RKO (cell line): ENCODE measurements at places on chromosomes 2 and 18.

DNA sequence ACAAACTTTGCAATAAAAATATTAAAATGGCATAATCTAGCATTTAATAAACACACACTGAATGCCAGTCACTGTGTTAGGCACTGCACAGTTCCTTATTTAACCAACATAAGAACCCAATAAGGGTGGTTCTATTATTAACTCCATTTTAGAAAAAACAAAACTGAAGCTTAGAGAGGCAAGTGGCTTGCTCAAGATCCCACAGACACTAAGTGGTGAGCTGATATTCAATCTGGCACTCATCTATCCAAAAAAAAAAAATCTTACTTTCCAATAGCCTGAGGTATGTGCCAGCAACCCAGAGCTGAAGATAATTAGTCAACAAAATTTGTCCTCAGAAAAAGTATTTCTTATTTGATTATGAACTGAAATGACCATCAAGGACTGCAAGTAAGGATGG is 799 bp downstream of the CYTIP start:
- no peak for DNase-seq

- no peak for DNase-seq
Observed at GRCh38 chr2:236601316-236602202, 31.9 kb downstream of the ACKR3 start.

- no peak for DNase-seq
Observed at GRCh38 chr2:43266711-43267111, 40.3 kb upstream of the ZFP36L2 start.

DNA sequence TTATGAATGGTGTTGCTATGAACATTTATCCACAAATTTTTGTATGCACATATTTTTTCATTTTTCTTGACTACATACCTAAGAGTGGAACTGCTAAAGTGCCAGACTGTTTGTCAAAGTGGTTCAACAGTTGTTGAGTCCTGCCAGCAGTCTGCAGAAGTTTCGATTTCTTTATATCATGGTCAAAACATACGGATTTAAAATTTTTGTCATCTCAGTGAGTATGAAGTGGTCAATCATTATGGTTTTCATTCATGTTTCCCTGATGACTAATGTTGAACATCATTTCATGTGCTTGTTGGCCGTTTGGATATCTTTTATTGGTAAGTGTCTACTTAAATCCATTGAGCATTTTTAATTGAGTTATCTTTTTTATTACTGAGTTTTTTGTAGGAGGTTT is 39.2 kb downstream of the CCDC138 start:
- DNase-seq: no peak

- peak; percentile 62 for DNase-seq
Observed at GRCh38 chr2:175726223-175726622, 275.8 kb downstream of the LNPK start.

DNA sequence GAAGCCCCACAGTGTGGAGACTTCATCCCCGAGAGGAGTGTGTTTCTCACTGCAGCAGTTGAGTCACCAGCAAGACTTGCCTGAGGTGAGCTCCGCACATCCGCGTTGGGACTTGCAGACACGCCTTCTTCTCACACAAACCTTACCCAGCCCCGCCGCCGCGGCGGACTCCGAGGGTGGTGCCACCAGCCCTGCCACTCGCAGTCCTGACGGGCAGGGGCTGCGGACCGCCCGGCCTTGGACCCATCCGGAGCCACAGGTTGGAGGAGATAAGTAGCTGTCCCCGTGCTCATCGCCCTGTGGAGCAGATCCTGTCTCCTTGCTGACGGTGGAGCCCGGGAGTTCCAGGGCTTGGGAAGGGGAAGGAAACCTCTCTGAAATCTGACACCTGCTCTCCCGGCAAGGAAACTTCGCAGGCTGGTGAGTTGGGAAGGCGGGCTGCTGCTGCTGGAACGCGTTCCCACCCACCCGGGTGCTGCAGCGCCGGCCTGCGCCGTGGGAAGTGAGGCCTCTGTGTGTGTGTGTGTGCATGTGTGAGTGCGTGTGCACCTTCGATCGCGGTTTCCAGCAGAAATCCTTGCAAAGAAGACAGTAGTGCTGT is at the start of gene RAB27B:
RAB27B (plus strand) TSS at position 197 of the 601 bp plus-strand sequence. CDS start 49,109 bp downstream, outside the sequence.
- DNase-seq: peak; percentile 41

GRCh38 chr2:41768310-41768709 is 279.5 kb upstream of the PKDCC start:
- DNase-seq: no peak

- no peak for DNase-seq
Observed at GRCh38 chr2:173524256-173524955, 169.7 kb downstream of the CDCA7 start.

DNA sequence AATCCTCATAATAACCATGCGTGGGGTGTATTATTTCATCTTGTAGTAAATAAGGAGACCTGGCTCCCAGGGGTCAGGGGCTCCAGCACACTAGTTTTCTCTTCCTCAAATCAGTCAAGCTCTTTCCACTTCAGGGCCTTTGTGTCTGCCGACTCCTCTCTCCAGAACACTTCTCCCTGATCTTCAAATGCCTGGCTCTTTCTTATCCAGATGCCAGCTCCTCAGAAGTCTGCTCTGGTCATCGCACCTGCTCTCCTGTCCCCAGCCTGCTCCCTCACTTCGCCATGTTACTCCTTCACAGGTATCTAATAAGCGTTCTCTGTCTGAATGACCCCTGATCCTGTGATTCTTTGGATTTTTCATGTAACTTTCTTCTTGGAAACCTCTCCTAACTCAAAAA is 62.0 kb downstream of the GYPC start:
- DNase-seq: no peak

DNA sequence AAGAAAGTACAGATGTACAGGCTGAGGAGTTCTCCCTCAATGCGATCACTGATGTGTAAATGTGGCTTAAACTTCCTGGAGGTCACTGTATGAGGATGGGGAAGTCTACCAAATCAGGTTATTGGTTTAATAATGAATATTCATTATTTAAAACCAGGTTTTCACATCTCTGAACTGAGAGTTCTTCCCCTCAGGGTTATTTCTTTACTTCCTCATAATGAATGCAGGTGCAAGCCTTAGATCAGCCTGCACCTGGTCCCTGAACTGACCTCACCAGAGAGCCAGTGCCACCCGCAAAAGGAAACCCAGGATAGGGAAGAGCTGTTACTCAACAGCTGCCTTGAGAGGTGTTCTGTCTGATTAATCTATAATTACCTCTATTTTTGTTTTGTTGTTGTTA is 369.0 kb downstream of the EPHA4 start:
- DNase-seq: no peak

DNA sequence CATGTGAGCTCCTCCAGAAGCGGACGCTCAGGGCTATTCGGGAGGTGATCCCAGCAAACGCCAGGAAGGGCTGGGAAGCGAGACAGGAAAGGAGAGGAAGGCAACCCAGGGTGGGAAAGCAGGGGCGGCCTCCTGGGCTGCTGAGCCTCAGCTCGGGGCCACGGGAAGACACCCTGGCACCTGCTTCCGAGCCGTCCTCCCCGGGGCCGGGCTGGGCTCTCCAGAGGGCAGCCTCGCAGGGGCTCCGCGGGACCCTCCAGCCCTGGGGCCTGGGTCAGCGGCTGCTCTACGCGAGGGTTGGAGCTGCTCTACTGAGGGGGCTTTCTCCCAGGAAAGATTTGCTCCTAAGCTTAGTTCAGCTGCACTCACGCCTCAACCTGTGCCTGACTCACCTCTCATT is 34.0 kb downstream of the TIMM21 start:
- DNase-seq: no peak

DNA sequence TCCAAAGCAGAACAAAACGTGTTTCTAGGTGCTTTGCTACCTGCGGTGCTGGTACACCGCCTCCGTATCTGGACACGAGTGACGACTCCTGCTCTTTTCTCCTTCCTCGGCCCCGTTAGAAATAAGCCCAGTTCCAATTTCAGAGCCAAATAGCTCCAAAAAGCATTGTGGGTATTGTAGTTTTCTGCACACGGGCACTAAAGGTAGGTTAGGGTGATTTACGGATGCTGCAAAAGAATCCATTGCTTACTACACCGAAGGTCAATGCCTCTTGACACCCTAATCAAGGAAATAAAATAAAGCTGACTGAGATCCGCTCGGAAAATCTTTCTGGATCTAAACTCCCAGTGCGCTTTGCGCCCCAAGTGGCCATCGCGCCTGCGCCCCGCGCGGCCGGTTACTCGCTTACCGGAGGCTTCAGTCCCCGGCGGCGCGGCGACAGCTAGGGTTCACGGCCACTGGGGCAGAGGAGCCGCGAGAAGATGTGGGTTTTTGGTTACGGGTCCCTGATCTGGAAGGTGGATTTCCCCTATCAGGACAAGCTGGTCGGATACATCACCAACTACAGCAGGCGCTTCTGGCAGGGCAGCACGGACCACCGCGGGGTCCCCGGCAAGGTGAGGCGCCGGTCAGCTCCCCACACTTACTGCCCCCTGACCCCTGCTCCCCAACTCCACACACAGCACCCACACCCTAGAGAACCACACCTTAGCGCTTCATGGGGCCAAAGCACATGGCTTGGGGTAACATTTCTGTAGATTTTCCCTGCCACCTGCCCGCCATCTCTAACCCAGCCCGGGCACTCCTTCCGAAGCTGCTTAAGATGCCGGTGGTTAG is at the start of gene CHAC2:
CHAC2 (plus strand) TSS at position 400 of the 837 bp plus-strand sequence; CDS start at position 483, 83 bp downstream.
- peak; percentile 90 for DNase-seq

DNA sequence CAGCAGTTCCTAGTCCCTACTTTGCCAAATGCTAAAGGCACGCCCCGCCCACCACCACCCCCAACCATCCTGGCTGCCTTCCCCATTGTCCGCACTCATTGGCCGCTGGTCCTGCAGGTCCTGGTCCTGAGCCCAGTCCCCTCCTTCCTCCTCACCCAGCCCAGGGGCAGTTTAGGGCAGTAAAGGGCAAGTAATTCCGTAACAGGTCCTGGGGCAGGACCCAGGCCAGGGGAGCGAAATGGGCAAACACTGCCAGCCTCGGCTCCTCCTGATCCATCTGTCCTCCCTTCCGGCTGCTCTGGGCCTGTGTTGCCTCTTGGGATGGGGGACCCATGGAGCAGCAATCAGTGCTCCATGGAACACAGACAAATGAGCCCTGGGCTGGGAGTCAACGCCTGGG is 6.1 kb downstream of the ADCY3 start:
- no peak for DNase-seq

- no peak for DNase-seq
Observed at GRCh38 chr18:48607056-48607984, 68.5 kb downstream of the CTIF start.

DNA sequence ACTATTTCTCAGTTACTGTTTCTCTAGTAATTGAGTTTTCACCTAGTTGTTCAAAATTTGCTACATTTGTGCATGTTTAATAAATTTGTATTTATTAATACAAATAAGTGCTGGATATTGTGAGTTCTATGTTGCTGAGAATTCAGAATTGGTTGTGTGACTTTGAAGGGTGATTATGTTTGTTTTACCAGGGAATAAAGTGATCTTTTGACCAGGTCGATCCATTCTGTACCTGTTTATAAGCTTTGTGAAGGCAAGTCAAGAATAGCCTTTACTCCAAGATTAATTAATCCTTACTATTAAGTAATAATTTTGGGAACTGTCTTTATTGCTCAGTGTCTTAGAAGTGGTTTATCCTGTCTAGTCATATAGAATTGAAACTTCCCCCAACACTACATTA is 230.0 kb upstream of the GYPC start:
- no peak for DNase-seq

DNA sequence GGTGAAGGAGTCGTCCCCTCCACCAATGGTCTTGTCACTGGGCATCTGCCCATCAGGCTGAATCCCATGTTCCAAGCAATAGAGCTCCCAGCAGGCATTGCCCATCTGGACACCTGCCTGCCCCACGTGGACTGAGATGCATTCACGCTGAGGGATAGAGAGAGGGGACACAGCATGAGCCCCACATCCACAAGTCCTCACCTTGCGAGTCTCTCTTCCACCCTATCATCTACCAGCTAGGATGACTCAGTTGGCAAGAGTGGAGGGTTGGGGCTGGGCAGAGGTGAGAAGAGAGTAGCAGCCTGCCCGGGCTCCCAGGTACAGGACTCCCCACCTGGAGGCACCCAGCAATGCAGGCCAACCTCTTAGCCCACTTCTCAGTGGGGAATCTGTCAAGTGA is 959 bp upstream of the TUBA4B start:
- DNase-seq: no peak

- no peak for DNase-seq
Observed at GRCh38 chr2:134336921-134337320, 83.0 kb downstream of the MGAT5 start.

DNA sequence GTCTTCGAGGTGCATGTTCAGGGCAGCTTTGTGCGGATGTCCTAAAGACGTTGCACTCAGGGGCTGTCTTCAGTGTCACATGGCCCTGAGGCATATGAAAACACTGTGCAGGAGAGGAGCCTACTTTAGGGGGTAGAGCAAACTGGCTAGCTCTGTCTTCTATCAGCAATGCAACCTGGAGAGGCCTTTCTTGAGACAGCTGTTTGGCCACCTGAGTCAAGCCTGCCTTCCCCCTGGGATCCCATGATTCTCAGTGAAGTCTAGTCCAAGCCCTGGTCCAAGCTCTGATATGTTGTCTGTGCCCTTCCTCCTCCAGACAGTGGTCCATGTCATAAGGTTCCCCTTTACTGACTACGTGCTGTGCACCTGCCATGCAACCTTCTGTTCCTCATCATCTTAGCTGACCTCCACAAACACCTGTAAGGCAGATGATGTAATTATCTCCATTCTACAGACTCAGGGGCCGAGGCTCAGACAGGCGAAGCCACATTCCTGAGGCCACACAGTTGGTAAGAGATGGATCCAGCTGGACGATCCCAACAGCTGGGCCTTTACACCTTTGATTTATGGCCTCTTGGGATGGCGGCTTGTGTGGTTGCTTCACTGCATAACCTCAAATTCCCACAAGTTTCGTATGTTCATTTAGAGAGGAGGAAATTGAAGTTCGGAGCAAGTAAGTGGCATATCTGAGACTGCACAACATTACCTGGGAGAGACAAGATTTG is 109.9 kb downstream of the COPS8 start:
- DNase-seq: no peak

DNA sequence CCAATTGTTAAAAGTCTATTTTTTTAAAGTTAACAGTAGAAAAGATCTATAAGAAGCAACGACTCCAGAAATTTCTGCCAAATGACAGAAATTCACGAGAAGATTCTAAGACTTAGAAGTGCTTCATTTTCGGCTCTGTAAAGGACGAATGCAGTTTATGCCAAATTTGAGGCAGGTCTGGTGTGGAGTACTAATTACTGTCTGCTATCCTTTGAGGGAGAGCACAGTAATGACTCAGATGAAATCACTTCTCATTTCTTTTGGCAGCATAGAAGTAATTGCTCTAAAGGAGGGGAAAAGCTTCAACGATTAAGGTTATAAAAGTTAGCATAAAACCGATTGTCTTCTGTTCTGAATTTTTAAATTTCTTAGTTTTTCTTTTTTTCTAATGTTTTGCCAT is 11.4 kb downstream of the G6PC2 start:
- DNase-seq: no peak

- DNase-seq: no peak
Observed at GRCh38 chr2:96844405-96844808, 586 bp upstream of the ANKRD23 start.
